ENCODE measurements at places on chromosomes 2 and 18.

DNA sequence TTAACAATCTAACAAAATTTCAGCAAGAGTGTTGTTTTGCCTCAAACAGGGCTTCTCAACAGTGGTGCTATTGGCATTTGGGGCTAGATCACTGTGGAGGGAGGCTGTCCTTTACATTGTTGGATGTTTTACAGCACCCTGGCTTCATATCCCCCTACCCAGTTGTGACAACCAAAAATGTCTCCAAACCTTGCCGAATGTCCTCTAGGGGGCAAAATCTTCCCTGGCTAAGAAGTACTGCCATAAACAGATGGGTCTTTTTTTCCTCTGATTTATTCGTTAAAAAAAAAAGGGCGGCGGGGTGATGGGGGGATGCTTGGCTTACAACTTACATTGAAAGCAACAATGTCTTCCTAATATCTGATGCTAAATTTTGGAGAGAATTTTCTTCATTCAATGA, 207.6 kb upstream of the CCDC150 start:
- DNase-seq = no peak

GRCh38 chr18:41645589-41646360, 309.3 kb upstream of the PIK3C3 start:
- no peak for DNase-seq

- peak; percentile 35 for DNase-seq
Observed at GRCh38 chr2:217360781-217361482, 501.1 kb upstream of the TNP1 start.

GRCh38 chr18:74216661-74217110, 68.4 kb downstream of the TIMM21 start:
- no peak for DNase-seq

DNA sequence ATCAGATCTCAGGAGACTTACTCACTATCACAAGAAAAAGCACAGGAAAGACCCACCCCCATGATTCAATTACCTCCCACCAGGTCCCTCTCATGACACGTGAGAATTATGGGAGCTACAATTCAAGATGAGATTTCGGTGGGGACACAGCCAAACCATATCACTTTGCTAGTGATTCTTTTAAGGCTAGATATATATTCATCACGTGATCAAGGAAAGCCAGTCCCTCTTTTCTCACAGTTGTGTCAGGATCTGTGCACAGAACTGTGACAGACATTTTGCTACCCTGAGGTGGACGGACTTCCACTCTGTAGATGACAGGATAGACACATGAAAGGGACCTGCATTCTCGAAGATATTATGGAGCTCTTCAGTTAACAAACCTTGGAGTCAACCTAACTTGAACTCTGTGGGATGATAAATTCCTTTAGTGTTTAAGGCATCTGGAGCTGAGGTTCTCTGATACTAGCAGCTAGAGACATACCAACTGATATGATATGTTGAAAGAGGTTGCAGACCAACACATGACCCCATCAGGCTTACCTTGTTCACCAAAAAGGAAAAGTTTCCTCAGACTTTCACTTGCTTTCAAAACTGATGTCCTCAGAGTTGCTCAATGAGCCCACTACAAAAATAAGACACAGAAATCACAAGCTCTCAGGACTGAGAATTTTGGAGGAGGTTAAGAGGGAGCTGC, 66.3 kb upstream of the SCG2 start:
- DNase-seq = no peak

- DNase-seq = no peak
Observed at GRCh38 chr2:67453310-67453709, 56.2 kb downstream of the ETAA1 start.

DNA sequence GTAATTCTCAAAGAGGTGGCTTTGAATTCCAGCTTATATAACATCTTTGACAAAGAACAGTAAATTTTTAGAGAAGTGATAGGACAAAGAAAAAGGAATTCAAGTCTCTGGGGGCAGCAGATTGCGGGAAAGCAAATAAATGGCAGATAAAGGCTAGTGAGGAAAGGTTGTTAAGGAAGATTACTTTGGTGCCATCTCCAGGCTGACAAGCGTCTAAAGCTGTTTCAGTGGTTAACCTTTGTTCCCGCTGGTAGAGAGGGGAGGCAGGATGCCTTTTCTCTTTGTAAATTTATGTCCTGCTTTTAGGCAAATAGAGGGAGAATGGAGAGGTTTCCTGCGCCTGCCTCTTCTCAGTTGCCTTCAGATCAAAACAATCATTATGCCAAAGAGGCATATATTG, 431.2 kb upstream of the CHST9 start:
- no peak for DNase-seq

DNA sequence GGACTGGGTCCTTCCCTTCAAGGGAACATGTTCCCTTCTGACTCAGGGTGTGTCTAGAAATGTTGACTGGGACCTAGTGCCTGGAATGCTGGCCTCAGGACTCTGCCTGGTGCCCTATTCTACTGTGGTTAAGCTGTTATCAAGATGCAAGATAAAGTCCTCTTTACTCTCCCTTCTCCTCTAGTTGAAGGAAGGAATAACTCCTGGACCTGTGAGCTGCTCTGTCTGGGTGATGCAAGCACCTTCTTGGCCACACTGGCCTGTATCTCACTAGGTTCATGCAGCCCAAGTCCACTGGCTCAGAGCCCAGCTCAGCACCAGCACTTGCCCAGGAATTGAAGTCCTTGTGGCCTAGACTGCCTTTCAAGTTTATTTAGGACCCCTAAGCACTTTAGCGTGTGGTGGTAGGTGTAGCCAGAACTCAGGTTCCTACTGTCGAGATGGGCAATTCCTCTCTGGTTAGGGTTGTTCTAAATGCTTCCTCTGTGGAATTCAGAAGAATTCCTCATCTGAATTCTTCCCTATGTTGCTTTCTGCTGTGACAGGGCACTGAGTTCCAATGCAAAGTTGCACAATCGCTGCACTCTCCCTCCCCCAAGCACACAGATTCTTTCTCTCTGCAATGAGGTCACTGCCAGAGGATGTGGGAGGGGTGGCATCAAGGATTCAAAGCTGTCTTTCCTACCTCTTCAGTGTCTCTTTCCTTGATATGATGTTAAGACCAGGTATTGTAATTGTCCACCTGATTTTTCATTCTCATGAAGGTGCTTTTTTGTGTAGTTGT, 54.7 kb downstream of the VWC2L start:
- DNase-seq = no peak

DNA sequence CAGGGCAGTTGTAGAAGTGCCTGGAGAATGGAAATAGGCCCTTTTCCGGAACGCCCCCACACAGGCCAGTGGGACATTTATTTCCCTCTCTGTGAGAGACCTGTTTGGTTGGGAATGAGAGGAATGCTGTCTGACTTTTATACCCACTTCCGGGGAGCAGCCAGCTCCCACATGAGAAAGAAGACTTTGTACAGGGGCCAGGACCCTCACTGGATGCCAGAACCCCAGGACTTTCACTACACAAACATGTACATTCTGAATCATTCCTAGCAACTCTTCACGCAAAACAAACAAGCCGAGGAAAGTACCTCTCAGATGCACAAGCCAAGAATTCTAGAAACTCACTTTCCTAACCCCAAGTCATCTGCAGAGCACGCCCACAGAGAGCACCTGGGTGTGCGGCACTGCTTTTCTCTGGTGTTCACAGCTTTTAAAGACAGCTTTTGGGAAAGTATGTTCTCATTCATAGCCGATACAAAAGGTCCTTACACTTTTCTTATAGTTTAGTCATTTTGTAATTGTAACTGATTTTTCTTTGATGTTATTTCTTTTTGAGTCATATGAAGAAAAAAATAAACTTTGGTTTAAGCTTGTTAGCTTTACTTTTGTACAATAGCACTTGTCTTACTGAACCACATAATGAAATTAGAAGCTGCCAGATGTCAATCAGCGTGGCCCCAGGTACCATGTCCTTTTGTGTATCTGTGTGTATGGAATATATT, 856.1 kb upstream of the ID2 start:
- DNase-seq = no peak

DNA sequence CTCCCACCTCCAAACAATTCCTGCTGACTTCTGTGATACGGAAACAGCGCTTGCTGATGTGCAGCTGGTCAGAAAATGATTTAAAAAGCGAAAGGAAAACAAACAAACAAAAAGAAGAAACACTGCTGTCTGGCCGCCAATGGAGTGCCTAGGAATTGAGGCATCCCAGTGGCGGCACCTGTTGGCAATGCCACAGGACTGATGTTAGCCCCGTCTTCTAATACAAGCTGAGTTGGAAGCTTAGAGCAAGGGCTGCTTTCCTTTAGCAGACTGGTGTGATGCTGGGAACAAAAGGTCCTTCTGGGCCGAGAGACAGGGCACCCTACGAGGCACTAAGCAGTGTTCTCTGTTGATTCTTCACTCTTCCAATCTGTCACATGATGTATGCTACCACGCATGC, 163.6 kb upstream of the REV1 start:
- DNase-seq = no peak

- peak; percentile 80 for DNase-seq
Observed at GRCh38 chr18:657311-658000, at the start of gene TYMS. Gene TYMS (plus strand): TSS chr18:657653. CDS start chr18:657743, 90 bp downstream.

DNA sequence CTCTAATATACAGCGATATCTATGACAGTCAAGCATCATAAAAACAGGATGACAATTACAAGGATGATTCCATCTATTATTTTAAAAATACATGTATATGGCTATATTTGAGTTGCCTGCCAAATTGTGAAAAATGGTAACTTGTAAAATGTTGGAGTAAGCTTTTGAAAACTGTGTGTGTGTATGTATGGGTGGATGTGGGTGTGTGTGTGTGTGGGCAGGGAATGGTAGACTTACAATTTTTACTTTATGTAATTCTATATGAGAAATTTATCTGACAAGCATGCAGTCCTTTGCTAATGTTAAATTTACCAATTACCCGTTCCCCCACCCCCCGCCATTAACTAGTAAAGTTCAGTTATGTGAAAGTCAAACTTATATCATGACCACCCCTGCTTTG, 14.0 kb downstream of the EPHA4 start:
- no peak for DNase-seq

DNA sequence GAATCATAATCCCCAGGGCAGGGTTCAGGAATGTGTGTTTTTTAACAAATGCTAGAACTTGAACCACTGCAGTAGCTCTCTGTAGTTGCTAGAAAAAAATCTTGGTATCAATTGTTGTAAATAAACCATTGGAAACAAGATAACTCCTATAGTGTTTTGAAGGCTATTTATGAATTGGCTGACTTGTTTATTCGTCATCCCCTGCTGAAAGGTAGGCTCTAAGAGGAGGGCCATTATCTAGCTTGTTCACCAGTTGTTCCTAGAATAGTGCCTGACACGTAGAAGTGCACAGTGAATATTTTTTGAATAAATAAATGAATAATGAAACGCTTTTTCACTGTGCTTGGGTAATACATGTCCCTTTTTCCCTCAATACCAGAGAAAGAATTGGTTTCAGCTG, 211.4 kb downstream of the BABAM2 start:
- no peak for DNase-seq

- no peak for DNase-seq
Observed at GRCh38 chr18:3877678-3878077, 427.7 kb downstream of the TGIF1 start.

- peak; percentile 66 for DNase-seq
Observed at GRCh38 chr2:229273723-229274338, 2.7 kb upstream of the PID1 start.

DNA sequence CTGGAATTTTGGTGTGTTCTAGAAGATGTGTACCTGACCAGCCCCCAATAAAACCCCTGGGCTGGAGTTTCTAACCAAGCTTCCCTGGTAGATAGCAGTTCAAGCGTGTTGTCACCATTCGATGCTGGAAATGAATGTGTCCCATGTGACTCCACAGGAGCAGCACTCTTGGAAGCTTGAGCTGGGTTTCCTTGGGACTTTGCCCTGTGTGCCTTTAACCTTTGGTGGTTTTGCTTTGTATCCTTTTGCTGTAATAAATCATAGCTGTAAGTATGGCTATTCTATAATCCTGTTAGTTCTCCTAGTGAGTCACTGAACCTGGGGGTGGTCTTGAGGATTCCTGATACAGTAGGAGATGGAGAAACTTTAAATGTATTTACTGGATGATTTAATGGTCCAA, 65.2 kb downstream of the KLHL14 start:
- no peak for DNase-seq

GRCh38 chr2:200687922-200688920, 102.4 kb downstream of the AOX1 start:
- DNase-seq = no peak

DNA sequence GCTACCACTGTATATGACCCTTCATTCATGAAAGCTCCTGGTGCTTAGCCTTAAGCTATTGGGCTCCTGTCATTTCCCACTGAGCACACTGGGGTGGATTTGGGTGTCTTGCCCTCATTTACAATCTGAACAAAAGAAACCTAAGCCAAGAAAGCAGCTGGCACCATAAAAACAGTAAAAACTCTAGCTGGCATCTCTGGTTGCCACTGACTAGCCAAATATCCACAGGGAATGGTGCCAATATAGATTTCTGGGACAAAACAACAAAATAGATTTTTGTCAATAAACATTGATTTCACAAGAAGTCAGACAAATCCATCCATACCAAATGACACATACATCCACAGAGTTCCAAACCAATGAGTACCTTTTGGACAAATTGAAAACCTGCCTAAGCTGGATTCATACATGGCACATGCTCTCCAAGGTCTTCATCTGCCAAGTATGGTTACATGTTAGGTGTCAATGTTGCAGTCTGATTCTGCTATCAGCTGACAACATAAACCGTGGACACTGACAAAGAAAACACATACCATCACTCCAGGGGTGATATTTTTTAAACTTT, 1081.5 kb upstream of the ZEB2 start:
- peak; percentile 23 for DNase-seq
